T-helper 2 cell (primary cell): ENCODE measurements at places on chromosomes 4 and X.

GRCh38 chr4:95213366-95213765 is 335.4 kb downstream of the UNC5C start:
- no peak for DNase-seq

GRCh38 chrX:41092776-41093175 is 7.5 kb downstream of the USP9X start:
- DNase-seq = no peak

DNA sequence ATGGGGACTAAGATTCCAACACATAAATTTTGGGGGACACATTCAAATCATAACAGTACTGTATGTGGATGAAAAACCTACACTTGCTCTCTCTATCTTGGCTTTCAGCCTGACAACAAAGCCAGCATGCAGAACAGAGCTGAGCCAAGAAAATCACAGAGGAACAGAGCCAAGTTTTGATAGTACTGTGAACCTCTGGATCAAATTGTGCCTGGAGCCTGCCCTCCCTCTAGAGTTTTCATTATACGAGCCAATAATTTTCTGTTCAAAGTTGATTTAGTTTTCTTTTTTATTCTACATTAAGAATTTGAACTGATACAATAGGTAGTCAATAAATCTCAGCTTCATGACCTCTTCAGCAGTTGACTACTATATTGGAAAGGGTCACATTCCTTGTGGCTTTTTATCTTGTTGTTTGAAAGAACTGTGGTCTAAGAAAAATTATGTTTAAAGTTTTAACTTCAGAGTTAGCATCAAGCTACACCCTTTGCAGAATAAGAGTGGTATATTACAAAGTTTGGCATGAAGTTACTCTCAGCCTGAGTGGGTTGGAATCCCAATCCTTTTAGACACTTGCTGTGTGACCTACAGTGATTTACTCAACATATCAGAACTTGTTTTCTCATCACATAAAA is 31.1 kb downstream of the GRID2 start:
- no peak for DNase-seq

GRCh38 chrX:7028246-7028645 is 119.3 kb upstream of the STS start:
- no peak for DNase-seq

DNA sequence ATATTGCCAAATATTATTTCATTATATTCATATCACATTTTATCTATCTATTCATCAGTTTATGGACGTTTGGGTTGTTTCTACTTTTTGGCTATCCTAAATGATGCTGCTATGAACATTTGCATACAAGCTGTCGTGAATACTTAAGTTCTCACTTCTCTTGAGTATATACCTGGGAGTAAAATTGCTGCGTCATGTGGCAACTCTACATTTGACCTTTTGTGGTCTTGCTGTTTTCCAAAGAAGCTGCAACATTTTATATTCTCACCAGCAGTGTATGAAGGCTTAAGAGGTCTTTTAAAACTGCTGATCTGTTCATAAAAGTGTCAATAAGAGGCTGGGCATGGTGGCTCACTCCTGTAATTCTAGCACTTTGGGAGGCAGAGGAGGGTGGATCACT is 5.8 kb downstream of the PYURF start:
- DNase-seq = no peak

DNA sequence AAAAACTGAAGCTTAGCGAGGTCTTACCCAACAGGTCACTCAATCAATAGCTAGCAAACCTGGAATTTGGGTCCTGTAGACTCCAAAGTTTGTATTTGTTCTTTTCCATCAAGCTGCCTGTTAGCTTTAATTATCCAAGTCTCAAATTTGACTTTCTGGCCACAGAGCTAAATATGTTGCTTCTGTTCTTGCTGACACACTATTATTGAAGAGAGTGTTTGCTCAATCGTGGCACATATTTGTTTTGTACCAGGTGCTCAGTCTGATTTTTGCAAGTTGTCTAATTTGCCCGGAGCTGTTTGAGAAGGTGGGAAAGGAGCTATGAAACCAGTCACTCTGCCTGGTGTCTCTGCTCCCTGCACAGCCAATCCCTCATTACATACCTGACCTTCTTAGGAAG is 41.7 kb upstream of the FRMD7 start:
- no peak for DNase-seq
